Suppressor macrophage treated with lipopolysaccharide for 4 hours (primary cell): ENCODE measurements at places on chromosomes 7 and 10.

DNA sequence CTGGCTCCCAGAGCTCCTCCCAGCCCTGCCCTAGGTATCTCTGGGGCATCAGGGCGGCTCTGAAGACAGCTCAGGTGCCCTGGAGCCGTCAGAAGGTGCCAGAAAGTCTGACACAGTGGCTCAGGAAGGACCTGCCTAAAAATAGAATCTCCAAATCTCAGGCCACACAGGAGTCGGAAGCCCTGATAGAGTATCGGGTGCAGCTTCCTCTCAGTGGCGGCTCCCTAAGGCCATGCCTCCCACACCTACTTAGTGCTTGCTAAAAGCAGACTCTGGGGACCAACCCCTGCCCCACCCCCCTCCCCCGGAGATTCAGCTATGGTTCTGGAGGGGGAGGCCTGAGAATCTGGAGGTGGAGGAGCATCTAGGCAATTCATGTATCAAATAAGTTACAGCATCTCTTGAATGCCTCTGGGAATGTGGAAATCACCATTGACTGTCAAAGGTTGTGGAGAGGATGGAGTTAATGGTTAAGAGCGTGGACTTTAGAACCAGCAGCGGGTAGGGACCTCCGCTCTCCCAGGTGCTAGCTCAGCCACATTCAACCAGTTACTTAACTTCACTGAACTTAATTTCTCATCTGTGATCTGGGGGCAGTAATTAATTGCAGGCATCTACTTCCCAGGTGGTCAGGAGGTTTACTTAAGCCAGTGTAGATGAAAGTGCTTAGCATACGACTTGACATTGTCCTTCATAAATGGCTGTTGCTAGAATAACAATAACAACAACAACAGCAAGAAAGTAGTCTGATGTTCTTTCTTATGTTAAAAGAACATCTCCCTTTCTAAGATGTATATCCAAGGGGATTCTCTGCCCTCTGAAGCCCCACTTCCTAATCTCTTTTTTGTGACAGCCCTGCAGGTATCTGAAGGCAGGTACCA is 38.6 kb upstream of the MXI1 start:
- DNase-seq: no peak

GRCh38 chr7:127650847-127651555 is 993 bp upstream of the SND1 start:
- DNase-seq: no peak

DNA sequence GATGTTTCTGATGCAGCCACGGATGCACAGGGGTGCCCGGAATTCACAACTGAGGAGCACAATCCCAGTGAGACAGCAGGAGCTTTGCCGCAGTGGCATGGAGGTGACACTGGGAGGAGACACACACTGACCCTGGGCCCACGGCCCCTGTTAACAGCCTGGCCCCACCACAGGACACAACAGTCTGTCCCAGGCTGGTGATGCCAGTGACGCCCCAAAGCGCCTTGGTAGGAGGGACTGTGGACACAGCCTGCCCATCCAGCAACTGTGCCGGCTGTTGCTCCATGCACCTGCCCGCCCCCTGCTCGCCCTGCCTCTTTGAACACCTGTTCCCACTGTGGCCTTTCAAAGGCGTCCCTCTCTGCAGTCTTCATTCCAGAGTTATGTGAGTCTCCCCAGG is 49.8 kb downstream of the KLF6 start:
- DNase-seq: no peak

GRCh38 chr7:158244873-158245723 is 342.5 kb downstream of the PTPRN2 start:
- DNase-seq: no peak

DNA sequence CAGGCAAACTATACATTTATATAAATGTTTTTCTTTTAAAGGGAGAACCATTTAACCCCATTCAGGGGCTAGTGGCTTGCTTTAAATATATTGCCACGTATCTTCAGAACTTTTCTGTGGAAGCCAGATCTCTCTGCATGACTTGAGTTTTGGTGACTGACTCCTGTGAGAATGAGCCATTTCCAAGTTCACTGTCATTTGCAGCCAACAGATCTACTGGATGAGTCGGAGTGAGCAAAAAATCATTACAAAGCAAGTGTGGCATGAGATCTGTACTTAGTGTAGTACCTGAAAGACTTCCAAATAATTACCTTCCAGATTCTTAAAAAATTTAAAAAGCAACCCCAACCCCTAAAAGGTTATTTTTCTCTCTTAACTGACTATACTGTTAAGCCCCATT is 45.6 kb downstream of the PDSS1 start:
- DNase-seq: peak; percentile 47

GRCh38 chr7:34895202-34895601 is 142.1 kb downstream of the DPY19L1 start:
- DNase-seq: no peak

DNA sequence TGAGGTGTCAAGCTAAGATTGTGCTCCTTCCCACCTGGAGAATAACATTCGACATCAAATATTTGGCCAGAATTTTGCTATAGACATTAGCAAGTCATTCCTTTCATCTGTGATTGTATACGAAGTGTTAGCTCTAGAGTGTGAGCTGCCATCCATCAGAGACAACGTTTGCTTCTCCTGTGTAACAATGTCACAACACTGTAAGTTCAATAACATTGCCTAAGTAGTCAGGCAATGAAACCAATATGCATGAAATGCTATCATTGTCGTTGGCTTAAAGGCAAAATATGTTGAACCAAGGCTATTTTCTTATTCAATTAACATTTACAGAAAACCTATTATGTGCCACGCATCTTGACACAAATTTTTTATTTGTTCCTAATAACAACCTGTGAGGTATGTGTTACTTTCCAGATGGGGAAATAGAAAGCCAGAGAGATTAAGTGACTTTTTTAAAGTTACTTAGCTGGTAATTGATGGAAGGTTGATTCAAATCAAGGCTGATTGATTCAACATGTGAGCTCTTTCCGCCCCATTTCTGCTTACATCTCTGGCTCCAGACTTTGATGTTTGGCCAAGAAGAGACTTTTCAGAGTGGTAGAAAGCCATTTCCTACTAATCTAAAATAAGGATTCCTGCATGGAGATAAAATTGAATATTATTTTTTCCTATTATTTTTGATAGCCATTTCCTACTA is 32.0 kb downstream of the BET1 start:
- DNase-seq: no peak

DNA sequence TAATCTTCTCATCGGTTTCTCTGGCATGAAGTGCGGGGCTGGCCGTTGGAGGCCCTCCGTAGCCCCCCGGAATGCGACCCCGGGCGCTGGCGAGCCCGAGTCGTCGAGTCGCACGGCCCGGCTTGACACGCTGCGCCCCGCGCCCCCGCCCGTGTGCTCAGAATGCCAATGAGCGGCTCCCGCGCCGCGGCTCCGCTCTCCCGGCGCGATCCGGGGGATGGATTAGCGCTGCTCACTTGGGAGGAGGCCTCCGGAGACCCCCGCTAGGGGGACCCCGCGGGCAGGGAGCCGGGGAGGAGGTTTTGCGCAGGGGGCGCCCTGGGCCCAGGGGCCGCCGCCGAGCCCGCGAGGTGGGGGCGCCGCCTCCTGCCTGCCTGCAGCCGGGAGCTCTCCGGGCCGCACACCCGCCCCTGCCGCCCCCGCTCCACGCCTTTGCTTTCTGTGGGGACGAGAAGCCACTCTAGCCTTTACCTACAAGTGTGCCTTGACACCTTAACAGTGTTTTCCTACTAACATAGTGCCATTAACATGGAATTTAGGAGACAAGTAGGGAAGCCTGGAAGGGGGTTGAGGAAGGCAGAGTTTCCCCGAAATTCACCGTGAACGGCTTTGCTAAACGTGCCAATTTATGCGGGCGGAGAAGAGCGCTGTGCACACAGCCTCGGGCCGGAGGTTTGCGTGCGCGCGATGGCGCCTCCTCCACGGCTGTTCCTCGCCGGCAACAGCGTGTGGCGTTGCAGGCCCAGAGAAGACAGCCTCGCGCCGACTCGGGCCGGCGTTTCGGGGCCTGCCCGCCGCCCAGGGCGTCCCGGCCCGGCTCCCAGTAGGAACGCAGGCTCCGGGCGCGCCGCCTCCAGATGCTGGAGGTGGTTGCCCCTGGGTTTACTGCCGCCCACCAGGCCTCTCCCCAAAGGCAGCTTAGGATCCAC is 7.1 kb downstream of the SHH start:
- DNase-seq: peak; percentile 40

DNA sequence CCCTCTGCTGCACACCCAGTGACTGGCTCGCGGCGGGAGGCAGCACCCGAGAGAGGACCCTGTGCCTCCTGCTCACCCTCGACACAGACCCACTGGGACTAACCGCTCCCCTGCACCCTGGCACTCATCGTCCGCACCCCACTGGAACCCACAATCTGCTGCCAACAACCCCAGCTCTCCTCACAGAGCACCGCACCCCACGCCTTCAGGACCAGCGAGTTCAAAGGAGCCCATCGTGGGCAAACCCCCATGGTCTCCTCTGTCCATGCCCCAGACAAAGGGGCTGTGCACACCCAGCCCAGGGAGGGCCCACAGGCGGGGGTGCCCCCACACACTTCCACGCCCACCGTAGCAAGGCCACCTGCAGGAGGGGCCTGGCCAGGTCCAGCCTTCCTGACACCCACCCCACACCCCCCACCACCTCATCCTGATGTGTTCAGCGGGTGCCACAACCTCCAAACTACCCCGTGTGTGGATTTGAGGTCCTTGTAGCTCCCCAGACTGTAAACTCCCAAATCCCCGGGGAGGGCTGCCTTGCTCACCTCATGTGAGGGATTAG is 14.0 kb downstream of the RASGEF1A start:
- DNase-seq: no peak
